ENCODE measurements at places on chromosomes 2 and 18.
A peak's percentile ranks its signal among the peaks of the same experiment; 100 is the strongest.

- no peak for DNase-seq
These were observed 124.5 kb downstream of the PMAIP1 start for GRCh38 chr18:60024345-60024744.

GRCh38 chr2:45567974-45568789, 42.9 kb downstream of the SRBD1 start:
- no peak for DNase-seq

DNA sequence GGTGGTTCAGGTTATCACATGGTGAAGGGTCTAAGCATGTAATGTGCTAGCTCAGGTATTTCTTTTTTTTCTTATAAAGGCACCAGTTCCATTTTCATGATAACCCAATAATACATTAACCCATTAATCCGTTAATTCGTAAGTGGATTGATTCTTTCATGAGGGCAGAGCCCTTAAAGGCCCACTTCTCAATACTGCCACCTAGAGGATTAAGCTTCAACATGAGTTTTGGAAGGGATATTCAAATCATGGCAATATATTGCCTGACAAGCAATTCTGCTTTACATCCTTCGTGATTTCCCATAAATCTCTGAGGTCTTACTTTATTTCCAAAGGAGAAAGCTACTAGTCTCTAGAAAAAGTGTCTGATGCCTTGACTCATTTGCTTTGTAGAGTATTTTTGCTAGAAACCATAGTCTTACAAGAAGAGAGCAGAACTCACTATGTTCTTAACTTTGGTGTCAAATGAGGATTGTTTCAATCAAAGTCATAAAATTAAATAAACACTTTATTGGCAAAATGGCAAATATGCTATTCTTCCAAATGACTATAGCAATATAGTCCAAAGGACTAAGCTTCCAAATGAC, 271.3 kb downstream of the KCNS3 start:
- DNase-seq: no peak

GRCh38 chr2:43941966-43942365, 53.8 kb downstream of the LRPPRC start:
- DNase-seq: no peak

GRCh38 chr18:78972385-78972918, 7.2 kb upstream of the SALL3 start:
- no peak for DNase-seq

GRCh38 chr18:79200546-79201268, 131.5 kb downstream of the ATP9B start:
- peak; percentile 7 for DNase-seq

GRCh38 chr2:113232740-113233139, 46.0 kb downstream of the PAX8 start:
- no peak for DNase-seq

DNA sequence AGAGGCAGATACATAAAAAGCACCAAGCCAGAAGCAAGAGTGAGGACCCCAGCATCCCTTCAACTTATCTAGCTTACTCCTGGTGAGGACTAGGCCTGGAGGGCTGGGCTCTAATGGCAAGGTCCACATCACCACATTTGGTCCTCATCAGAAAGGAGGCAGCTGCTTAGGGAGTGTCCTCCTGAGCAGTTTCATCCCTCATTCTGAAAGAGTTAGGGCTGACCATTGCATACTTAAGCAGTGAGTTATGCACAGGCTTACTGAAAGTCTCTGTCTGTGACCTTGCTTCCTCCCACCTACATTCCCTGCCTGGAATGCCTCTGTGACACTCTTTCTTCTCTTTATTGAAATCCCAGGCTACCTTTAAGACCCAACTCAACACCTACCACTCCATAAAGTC, 301.8 kb upstream of the ACVR2A start:
- DNase-seq: no peak

Measured in activated CD4-positive, alpha-beta T cell treated with anti-CD3 and anti-CD28 coated beads, Interleukin-2, amount 50 U/mL, for 1 hour (primary cell).